ENCODE measurements at places on chromosomes 1 and 21.

DNA sequence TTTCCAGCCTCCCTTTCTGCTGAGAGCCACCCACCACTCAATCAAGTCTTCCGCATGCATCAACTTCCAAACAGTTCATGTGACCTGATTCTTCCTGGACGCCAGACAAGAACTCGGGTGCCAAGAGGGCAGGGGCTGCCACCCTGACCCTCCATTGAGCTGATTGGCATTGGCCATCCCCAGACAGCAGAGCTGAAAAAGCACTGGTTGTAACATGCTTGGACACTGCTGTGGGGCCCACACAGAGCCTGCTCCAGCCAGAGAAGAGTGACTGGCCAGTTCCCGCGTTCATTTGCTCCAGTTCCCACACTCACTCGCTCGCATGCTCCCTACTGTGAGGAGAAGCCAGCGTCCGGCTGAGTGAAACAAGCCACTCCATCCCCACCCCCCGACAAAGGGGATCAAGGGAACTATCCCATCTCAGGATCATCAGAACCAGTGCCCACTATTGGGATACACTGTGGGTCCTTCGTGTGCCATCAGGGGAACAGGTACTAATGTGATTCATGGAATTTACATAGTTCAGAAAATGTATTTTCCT lies 420.3 kb downstream of the NPHP4 start:
- DNase-seq, result no peak

DNA sequence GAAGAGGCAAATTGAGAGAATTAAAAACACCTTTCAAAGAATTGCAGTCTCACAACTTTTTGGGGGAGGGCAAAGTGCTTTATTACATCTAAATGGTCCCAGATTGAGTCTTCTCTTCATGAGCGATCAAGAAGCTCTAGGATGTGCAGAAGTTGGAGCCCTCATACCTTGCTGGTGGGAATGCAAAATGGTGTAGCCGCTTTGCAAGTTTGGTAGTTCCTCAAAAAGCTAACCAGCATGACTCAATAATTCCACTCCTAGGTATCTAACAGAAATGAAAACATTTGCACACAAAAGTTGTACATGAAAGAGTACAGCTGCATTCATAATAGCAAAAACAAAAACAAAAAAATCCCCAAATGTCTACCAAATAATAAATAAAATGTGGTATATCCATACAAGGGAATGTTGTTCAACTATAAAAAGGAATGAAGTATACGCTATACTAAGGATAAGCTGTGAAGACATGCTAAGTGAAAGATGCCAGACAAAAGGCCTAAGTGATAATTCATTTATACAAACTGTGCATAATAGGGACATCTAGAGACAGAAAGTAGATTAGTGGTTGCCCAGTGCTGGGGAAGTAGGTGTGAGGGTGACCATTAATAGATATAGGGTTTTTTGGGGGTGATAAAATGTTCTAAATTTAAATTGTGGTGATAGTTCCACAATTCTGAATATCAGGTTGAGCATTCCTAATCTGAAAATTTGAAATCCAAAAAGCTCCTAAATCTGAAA lies 55.2 kb downstream of the SELENOF start:
- no peak for DNase-seq

DNA sequence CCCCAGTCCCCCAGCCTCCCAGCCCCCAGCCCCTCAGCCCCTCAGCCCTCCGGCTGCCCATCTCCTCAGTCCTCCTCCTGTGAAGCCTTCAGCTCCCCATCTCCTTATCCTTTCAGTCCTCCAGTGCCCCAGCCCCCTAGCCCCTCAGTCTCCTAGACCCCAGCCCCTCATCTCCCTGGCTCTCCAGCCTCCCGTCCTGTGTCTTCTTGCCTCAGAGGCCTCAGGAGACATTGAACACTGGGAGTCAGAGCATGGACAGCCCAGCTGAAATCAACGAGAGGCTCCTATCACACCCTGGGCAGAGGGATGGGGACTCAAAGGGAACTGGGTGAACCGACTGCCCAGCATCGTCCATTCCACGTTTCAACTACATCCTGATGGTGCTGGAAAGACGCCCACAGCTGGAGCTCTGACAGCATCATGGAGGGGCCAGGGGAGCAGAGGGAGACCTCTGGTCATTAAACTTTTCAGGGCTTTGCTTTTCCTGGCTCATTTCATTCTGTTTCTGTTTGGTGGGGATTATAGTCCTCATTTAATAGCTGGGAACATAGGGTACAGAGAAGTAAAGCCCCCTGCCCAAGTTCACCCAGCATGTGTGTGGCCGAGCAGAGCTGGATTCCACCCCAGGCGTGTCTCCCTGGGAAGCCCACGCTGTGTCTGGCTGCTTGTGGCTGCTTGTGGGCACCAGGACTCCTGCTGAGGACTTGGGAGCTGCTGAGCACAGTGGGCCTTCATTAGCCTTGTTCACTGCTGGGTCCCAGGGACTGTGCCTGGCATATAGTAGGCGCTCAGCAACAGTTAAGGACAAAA lies 396.7 kb downstream of the PTPRU start:
- no peak for DNase-seq

- no peak for DNase-seq
Observed at GRCh38 chr1:203702130-203702577, 62.8 kb upstream of the LAX1 start.

DNA sequence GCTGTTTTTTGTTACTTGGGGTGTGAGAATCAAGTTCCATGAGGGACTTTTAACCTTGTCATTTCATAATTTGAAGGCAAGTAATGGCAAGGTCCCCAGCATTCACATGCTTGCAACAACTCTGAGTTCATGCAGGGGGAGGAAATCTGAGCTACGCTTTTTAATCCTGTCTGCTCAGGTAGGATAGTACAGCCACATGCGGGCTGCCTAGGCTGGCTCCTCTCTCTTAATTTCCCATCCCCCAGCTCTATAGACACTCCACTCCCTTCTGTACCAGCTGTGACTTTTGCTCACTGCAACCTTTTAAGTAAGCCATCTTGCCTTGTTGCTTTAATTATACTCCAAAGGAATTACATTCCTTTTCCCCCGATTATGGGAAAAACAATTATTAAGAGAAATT lies 30.1 kb downstream of the PTGFR start:
- no peak for DNase-seq

DNA sequence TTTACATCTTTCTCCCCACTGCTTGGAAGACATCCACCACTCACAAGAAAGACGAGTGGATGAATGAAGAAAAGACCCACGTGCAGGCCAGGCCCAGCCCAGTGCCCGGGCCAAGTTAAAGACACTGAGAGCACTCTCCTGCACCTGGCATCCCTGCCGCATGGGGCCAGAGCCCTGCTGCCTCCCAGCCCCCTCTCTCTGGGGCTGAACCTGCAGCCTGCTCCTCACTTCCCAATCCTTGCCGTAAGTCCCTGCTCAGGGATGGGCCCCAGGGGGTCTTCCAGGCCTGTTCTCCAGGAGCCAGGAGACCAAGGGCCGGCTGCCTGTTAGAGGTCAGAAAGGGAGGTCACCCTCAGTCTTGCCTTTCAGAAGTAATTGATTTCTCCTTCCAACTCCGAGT lies 168.5 kb upstream of the ZC3H12A start:
- no peak for DNase-seq

- no peak for DNase-seq
Observed at GRCh38 chr1:65470766-65471165, 50.3 kb downstream of the LEPR start.

GRCh38 chr21:43602266-43603232 lies 56.7 kb downstream of the HSF2BP start:
- DNase-seq, result no peak

DNA sequence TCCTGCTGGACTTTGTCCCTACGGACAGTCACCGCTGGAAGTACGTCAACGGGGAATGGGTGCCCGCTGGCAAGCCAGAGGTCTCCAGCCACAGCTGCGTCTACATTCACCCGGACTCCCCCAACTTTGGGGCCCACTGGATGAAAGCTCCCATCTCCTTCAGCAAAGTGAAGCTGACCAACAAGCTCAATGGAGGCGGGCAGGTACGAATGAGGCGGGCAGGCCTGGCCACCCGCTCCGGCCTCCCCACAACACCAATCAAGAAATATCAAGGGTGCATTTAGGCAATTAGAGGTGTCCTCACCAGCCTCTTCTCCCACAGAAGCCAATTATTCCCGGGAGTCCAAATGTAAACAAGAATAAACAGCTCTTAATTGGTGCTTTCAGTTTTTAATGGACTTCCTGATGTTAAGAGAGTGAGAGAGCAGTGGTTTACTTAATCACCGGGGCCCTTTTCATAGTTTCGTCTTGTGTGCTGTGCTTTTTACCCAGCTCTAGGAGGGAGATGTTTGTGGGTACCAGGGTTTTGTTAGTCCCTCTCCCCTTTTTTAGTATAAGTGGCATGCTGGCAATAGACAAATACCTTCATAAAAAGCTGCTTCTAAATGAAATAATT lies 10.7 kb downstream of the TBX19 start:
- DNase-seq, result no peak

GRCh38 chr1:8352471-8352845 lies 34.5 kb downstream of the SLC45A1 start:
- no peak for DNase-seq

DNA sequence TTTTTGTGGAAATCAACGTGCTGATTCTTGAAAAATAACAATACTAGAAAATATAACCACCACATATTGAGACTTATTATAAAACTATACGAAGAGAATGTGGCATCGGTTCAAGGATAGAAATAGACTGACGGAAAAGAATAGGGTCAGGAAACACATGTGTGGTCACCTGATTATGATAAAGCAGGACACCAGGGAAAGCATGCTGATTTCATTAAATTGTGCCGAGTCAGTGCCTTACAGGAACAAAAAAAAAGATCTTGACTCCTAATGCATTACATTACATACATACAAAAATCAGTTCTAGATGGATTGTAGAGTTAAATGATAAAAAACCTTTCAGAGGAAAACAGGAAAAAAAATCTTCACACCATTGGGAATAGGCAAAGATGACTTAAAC lies 43.5 kb upstream of the SERPINC1 start:
- no peak for DNase-seq

- no peak for DNase-seq
Observed at GRCh38 chr21:29313662-29314408, 15.1 kb downstream of the BACH1 start.

DNA sequence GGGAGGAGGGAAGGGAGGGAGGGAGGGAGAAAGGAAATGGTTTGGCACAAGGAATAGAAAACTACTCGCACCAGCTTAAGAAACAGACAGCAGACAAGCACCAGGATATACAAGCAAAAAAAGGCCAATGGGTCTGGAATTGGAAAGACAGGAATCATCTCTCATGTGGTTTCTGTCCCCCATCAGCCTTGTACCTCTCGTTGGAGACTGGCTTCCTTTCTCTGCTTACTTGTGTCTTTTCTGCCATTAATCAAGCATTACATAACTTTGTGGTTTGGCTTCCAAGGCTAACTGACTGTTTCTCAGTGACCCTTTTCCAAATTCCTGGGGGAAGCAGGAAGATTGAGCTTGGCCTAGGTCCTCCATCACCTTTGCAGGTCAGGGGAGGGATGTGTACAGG lies 11.8 kb upstream of the RALGPS2 start:
- DNase-seq, result no peak

GRCh38 chr1:58620926-58621325 lies 43.9 kb upstream of the TACSTD2 start:
- DNase-seq, result no peak

DNA sequence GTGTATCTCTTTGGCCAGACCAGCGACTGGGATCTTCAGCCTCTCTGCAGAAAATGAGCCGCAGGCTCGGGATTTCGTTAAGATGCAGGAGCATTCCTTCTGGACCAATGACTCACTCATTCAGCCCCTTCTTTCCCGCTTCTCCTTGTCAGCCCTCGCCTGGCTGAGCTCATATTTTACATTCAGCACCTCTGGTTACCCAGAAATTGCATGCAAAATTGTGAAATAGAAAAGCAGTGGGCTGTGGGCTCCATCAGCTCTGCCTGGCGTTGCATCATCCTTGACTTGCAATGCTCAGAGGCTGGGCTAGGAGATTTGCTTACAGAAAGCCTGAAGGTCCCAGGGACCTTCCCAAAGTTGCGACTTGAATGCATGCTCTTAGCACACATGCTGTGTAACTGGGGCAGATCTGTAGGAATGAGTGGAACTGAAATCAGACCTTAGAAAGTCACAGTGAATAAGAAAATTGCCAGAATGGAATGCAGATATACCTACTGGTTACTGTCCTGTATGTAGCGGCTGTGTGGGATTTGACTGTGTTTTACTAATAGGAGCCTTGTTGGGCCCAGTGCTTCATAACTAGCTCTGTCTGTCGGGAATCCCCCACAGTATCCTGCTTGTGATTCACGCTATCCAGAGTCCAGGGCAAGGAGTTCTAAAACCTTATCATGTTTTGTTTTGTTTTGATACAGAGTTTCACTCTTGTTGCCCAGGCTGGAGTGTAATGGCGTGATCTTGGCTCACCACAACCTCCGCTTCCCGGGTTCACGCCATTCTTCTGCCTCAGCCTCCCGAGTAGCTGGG lies 444.8 kb downstream of the KIF26B start:
- DNase-seq, result no peak

DNA sequence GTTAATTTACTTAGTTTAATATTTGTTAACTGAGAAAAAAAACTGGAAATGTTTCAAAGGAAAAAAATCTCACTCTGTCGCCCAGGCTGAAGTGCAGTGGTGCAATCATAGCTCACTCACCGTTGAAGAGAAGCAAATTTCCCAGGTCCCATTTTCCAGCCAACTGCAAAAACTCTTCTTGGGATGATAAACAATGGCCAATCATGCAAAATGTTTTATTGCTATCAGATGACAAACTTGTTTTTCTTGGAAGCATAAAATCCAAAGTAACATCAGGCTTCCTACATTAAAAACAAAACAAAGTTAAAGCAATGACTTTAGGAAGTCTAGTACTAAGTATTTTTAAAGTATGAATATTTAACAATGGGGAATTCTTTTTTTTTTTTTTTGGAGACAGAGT lies 84.9 kb downstream of the LYST start:
- no peak for DNase-seq

- DNase-seq, result no peak
Observed at GRCh38 chr1:90836345-90836679, 119.2 kb upstream of the BARHL2 start.

GRCh38 chr1:177772386-177772960 lies 197.4 kb downstream of the SEC16B start:
- DNase-seq, result no peak

- no peak for DNase-seq
Observed at GRCh38 chr1:115142616-115143015, 53.3 kb upstream of the TSPAN2 start.

DNA sequence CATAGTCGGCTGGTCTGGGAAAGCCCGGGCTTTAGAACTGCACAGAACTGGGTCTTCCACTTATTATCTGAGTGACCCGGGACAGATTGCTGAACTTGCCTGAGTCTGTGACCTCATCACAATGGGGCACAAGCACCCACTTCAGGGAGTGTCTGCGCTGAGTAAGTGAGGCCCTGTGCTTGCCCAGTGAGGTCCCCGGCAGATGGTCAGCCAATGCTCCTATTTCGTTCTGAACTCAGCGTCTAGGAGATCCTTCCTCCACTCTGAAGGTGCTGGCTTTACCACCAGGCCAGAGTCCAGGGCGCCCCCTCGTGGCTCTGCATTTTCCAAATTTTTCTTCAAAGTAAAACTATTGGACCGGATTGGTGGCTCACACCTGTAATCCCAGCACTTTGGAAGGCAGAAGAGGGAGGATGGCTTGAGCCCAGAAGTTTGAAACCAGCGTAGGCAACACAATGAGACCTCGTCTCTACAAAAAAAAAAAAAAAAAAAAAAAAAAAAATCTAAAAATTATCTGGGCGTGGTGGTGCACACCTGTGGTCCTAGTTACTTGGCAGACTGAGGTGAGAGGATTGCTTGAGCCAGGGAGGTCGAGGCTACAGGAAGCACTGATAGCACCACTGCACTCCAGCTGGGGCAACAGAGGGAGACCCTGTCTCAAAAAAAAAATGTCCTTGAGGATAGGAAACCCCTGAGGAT lies 61.7 kb downstream of the FCRL5 start:
- peak; percentile 45 for DNase-seq

GRCh38 chr1:227903614-227904501 lies 43.9 kb downstream of the WNT9A start:
- DNase-seq, result no peak
